ENCODE measurements at places on chromosomes 13 and 19. TPM values are rescaled to one million over a fixed set of nuclear protein-coding genes. Genes with fewer than 3 reads are reported as not detected.

GRCh38 chr19:29665826-29666577 is 741 bp downstream of the PLEKHF1 start:
- peak; percentile 90 for DNase-seq
- peak overlapping the region; percentile 75 for H3K27ac ChIP-seq
- peak overlapping the region; percentile 88 for H3K4me3 ChIP-seq
- H3K36me3 ChIP-seq = no peaks in the 10 kb centered on the region

DNA sequence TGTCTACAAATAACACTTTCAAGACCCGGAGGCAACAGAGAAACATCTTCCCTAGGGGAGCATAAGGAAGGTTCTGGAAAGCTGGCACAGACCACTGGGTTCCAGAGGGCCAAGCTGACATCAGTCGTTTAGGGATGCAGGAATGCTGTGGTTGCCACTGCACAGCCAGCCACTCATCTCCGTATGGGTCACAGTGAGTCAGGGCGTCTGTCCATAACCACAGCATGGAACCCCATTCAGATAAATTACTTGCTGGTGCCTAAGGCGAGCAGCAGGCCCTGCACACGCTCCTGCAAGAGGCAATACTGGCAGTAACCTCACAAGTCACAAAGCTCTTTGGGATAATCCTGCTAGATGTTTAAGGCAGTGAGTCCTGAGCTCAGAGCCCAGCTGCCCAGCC is 140.9 kb upstream of the UBL3 start:
- H3K27me3 ChIP-seq = no peaks in the 10 kb centered on the region
- H3K4me3 ChIP-seq = no peak overlapping the region
- no peaks in the 10 kb centered on the region for H3K36me3 ChIP-seq
- no peak for DNase-seq
- no peaks in the 10 kb centered on the region for H3K4me1 ChIP-seq

DNA sequence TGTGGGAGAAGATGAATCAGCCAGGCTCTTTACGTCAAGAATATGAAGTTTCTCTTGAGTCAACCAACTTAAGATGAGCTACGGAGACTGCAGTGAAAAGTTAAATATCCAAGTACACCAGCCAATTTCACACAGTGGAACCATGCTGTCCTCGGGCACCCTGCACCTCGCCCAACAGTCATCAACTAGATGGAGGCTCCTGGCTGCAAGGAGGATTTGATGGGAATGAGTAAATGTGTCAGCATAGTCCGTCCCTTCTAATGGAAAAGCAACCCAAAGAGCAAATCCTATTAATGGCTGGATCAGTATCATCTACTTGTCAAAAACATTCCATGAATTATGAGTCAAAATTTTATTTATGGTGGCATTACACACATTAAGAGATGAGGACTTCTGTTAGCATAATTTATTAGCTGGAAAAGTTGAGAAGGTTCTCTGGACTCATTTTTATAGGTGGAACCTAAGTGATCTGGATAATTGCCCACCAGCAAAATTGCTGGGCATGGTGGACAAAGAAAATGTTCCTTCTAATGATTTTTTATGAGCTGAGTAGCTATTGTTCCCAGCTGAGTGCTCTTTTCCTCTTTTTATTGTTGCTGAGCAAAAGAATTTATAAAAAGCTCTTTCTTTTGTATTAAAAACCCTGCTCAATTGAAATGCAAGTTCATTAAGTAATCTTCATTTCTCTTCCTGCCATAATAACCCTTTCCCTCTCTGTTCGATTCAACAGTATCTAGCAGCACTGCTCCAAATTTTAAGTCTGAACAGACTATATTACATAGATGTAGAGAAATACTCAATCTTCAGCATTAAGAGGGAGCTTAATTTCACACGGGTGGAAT is 88.4 kb downstream of the DNAJC15 start:
- no peak for DNase-seq
- H3K27ac ChIP-seq = no peak overlapping the region
- no peaks in the 10 kb centered on the region for H3K4me1 ChIP-seq
- no peak overlapping the region for H3K4me3 ChIP-seq

GRCh38 chr19:39934584-39935363 is at the start of gene FCGBP:
FCGBP (minus strand) TSS chr19:39934634.
- no peaks in the 10 kb centered on the region for H3K27me3 ChIP-seq
- H3K27ac ChIP-seq = no peak within 1 kb of the TSS
- H3K36me3 ChIP-seq = no peaks in the 10 kb centered on the region
- H3K4me1 ChIP-seq = no peaks in the 10 kb centered on the region

DNA sequence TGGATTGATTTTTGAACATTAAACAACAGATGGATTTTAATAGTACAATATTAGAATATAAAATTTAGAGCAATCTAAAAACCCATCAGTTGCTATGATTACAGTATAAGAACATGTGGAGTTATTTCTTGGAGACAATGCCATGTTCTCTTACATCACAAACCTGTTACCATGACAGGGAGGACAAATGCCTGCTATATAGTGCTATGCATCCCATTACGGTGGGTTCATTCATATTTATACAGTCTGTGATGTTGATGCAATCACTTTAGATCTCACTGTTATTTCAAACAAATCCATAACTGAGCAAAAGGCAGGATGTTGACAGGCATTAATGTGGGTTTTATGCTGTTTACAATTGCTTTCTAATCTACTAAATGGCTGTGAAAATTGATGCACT is 467.5 kb downstream of the DIAPH3 start:
- H3K27me3 ChIP-seq = no peaks in the 10 kb centered on the region
- H3K27ac ChIP-seq = no peak overlapping the region
- DNase-seq = no peak
- peaks cover 7% of the 10 kb centered on the region for H3K4me1 ChIP-seq

Gene RGCC
- not detected for total RNA-seq

Gene CDK8
- total RNA-seq = 27.6 TPM

Gene PRR20E
- not detected for total RNA-seq

DNA sequence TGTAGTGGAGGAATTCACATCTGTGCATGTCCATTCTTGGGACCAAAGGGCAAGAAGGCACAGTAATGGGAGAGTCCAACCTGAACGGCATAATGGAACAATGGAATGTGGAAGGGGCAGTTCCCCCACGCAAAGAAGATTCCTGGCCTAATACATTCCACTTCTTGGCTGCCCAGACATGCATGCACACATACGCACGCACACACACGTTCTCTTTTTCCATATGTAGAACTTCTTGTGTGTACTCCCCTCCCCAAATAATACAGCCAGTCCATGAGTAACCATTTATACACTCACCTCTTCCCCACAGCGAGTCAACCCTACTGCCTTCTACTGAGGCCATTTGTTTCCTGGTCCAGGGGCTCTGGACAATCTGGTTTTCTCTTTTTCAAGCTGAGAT is 6.0 kb upstream of the STK24 start:
- H3K27ac ChIP-seq = no peak overlapping the region
- no peak for DNase-seq
- H3K36me3 ChIP-seq = no peaks in the 10 kb centered on the region
- H3K27me3 ChIP-seq = no peaks in the 10 kb centered on the region
- H3K4me3 ChIP-seq = no peak overlapping the region

- H3K27ac ChIP-seq = no peak overlapping the region
- H3K4me1 ChIP-seq = no peaks in the 10 kb centered on the region
- DNase-seq = no peak
- no peak overlapping the region for H3K4me3 ChIP-seq
- no peaks in the 10 kb centered on the region for H3K36me3 ChIP-seq
- no peaks in the 10 kb centered on the region for H3K27me3 ChIP-seq
These were observed 88.1 kb downstream of the SLC7A1 start for GRCh38 chr13:29507356-29507755.

DNA sequence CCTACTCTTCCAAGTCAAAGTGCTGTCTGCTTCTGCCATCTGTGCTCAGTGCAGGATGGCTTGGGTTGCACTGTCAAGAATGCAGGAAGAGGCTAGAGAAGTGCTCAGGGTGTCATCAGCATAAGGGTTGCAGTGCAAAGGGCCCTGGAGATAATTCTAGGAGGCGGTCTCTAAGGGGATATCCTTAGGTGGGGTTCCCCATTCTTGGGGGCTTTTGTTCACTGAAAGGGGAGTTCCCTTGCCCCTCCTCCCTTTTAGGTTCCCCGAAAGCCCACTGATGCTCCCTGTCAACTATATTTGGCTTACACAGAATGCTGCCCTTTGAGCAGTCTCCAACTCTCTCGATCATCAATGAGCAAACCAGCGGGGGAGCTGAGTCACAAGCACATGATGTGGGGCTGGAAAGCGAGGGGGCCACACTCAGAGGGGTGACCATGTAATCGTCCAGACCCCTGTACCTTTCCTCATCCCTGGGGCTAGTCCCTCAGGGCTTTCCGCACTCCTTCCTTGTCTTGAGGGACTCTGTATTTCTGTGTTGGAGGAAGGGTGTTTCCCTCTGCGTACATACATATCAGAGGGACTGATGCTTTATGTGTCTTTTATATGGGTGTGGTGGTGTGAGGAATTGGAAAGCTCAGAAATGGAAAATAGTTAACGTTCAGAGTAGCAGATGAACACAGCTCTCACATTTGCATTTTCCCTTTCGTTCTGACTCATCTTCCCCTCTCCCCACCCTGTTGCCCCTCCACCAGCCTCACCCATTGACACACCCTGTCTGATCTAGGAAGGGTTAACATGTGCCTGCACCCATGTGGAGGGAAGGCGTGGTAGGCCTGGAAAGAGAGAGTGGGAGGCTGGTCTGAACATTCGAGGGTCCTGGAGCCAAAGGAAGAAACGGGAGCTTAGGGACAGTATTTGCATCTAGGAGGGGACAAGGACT is 6.7 kb downstream of the ZBTB32 start:
- no peak for DNase-seq
- no peaks in the 10 kb centered on the region for H3K27me3 ChIP-seq
- no peak overlapping the region for H3K4me3 ChIP-seq
- H3K27ac ChIP-seq = no peak overlapping the region
- peaks cover 39% of the 10 kb centered on the region for H3K4me1 ChIP-seq
- no peaks in the 10 kb centered on the region for H3K36me3 ChIP-seq

- H3K27ac ChIP-seq = no peak overlapping the region
- no peak for DNase-seq
- no peak overlapping the region for H3K4me3 ChIP-seq
- no peaks in the 10 kb centered on the region for H3K36me3 ChIP-seq
- H3K27me3 ChIP-seq = no peaks in the 10 kb centered on the region
- no peaks in the 10 kb centered on the region for H3K4me1 ChIP-seq
These were observed 12.2 kb downstream of the WIZ start for GRCh38 chr19:15437355-15438123.

DNA sequence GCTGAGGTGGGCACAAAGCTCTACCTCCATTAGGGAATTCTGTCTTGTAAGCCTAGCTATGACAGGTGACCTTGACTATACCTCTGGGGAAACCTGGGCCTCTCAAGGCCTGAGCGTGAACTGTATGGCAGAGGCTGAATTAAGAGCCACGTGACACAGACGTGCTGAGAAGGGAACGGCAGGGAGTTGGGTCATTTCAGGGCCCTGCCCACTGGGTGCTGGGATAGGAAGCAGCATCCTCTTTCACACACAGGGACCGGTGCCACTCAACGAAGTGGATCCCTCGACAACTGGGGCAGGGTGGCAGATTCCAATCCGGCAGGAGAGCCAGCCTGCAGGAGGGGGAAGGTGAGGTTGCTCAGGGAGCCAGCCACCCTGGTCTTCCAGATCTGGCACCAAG is 9.2 kb downstream of the ASF1B start:
- no peaks in the 10 kb centered on the region for H3K36me3 ChIP-seq
- H3K4me3 ChIP-seq = no peak overlapping the region
- DNase-seq = no peak
- no peak overlapping the region for H3K27ac ChIP-seq

- no peaks in the 10 kb centered on the region for H3K36me3 ChIP-seq
- H3K4me1 ChIP-seq = no peaks in the 10 kb centered on the region
- H3K27me3 ChIP-seq = no peaks in the 10 kb centered on the region
- H3K27ac ChIP-seq = no peak overlapping the region
- peak; percentile 65 for DNase-seq
These were observed 73.1 kb downstream of the TNFSF13B start for GRCh38 chr13:108342369-108343289.

Gene GNA15
- not detected for total RNA-seq

GRCh38 chr13:88345171-88345847 is 674.1 kb downstream of the SLITRK5 start:
- H3K4me3 ChIP-seq = no peak overlapping the region
- H3K27ac ChIP-seq = no peak overlapping the region
- no peak for DNase-seq
- H3K27me3 ChIP-seq = no peaks in the 10 kb centered on the region
- H3K4me1 ChIP-seq = no peaks in the 10 kb centered on the region
- no peaks in the 10 kb centered on the region for H3K36me3 ChIP-seq
